ENCODE measurements at places on chromosomes 16 and 17.

DNA sequence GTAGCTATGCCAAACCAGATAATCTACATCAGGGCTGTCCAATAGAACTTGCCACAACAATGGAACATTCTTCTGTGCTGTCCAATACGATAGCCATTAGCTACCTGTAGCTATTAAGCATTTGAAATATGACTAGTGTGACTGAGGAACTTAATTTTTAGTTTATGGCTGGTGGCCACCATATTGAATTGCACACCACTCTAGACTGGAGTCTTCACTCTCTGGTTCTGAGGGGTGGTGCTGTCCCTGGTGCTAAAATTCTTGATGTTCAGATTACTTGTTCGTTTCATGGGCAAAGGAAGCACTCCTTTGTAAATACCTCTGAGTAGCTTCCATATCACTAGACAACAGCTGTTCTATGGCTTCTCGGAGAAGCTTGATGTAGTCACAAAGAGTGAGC lies 296.6 kb downstream of the NPIPA8 start:
- no peak for DNase-seq

- DNase-seq: no peak
These were observed 4.7 kb upstream of the TGFB1I1 start for GRCh38 chr16:31467151-31467773.

DNA sequence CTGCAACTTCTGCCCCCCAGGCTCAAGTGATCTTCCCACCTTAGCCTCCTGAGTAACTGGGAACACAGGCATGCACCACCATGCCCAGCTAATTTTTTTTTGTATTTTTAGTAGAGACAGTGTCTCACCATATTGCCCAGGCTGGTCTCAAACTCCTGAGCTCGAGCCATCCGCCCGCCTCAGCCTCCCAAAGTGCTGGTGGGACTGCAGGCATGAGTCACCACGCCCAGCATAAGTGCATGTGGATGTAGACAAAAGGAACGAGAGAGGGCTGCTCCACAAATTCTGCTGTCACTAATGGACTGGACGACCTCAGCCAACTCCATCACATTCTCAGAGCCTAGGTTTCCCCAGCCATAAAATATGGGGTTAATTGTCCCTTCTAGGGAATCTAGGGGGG lies 7.7 kb upstream of the SP2 start:
- DNase-seq: no peak

- no peak for DNase-seq
These were observed 42.3 kb downstream of the BPTF start for GRCh38 chr17:67867591-67867990.

DNA sequence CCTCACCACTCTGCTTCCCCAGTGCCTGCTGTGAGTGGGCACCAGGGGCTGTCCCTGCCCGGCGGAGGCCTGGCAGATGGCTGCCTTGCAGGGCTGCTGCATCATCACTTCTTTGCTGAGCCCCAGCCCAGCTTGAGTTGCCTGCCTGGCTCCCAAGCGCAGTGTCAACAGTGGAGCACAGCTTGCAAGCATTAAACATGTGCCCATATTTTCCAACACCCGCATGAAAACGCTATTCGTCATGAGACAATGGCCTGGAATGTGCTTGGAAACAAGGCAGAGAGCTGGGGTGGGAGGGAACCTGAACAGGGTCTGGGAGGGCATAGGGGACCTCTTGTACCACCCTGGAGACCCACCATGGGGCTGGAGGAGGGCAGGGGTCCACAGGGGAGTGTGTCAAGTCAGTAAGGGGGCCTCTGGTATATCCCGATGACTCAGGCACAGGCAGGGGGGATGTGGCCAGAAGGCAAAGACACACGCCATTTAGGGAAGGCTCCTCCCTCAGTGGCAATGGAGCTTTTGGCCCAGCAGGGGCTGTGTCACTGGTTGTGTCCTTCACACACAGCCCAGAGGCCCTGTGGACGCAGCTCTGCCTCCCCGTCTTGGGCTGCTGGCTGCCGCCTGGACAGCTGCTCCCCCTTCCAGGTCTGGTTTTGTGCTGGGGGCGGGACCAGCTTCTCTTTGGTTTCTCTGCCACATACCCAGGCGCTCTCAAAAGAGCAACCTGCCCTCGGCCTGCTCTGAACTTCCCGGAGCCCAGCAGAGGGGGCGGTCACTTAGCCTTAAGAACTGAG lies 17.4 kb upstream of the MTSS2 start:
- DNase-seq: no peak

DNA sequence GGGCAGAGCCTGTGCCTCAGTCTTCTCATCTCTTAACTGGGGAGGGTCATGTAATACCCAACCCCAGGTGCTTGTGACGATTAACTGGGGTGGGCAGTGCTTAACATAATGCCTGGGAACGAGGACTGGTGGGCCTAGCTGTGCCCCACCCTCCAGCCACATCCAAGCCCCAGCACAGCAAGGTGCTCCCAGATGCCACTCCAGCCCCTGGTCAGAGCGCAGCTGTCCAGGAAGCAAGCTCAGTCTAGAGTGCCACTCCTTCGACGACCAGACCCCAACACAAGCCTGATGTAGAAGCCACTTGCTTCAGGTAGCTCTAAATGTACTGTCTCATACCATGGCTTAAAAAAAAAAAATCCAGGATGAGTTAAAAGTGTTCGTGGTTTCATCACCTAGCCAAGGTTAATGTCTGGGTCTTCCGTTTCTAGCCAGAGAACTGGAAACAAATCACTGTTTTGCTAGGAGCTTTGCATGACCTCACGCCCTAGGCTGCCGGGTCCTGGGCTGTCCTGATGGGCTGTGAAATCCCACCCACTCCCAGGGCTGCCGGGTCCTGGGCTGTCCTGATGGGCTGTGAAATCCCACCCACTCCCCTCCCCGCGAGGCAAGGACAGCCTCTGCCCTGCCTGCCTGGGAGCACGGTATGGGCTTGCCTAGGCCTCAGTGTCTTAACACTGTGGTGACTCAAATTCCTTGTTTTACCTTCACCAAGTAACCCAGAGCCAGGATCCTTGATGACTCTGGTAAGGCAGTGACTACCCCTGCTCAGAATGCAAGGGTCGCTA lies 7.7 kb downstream of the MIEF2 start:
- no peak for DNase-seq

DNA sequence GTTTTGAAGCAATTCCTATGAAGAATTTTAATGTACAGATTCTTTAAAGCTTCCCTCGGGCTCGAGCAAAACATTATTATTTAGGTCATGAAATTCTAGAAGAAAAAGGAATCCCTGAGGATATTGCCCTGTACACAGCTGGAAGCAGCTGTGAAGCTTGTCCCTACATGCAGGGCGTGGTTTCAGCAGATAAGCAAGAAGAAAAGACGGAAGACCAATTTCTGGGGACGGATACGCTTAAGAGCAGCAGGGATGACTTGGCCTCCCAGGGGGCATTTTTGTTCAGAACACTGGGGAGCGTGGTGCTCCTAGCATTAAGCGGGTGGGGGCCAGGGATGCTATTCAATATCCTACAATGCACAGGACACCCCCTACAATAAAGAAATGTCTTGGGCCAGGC lies 34.3 kb downstream of the LITAF start:
- DNase-seq: no peak

GRCh38 chr16:46859719-46860152 lies 24.4 kb upstream of the GPT2 start:
- DNase-seq: peak; percentile 52

GRCh38 chr16:76964464-76965154 lies 226.4 kb upstream of the MON1B start:
- DNase-seq: no peak

GRCh38 chr17:66126231-66126630 lies 65.7 kb downstream of the CEP112 start:
- no peak for DNase-seq

GRCh38 chr17:83083368-83084201 lies 4.2 kb downstream of the METRNL start:
- DNase-seq: peak; percentile 57

DNA sequence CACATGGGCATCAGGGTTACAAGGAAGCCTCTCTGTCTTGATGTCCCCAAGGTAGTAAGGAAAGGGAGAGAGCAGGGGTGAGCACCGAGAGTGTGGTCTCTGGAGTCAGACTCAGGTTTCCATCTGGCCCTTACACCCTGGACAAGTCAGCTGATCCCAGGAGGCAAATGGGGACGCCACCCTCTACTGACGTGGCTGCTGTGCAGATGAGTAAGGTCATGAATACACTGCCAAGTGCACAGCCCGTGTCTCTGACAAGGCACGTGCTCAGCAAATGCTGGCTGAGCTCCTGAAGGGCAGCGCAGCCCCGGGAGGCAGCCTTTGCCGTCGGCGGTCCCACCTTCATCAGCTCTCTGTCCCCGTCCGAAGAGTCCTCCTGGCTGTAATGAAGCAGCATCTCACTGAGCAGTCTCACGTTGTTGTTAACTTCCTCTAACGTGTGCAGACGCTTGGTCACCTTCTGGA lies 19.4 kb downstream of the GGA3 start:
- no peak for DNase-seq

DNA sequence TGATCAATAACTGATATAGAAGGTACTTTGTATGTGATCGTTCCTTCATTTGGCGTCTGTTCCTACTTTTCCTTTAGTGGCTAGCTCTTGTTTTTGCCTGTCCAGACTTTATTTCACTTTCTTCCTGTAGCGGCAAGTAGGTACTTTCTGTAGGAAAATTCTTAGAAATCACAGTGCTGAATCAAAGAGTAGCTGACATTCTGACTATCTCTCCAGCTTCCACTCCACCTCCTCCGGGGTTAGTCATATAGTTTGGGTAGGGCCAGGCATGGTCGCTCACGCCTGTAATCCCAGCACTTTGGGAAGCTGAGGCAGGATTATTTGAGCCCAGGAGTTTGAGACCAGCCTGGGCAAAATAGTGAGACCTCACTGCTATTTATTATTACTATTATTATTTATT lies 29.9 kb upstream of the PAFAH1B1 start:
- DNase-seq: no peak

DNA sequence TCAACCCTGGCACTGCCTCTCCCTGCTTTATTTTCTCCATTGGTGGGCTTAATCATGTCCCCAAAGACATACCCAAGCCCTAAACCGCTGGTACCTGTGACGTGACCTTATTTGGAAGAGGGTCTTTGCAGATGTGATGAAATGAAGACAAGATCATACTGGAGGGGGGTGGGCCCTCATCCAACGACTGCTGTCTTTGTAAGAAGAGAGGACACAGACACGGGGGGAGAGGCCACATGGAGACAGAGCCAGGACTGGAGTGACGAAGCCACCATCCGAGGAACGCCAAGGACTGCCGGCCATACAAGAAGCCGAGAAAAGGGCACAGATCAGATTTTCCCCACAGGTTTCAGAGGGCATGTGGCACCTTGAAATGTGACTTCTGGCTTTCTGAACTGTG lies 62.5 kb downstream of the C16orf95 start:
- DNase-seq: no peak

GRCh38 chr17:35243561-35244340 lies 879 bp downstream of the SLFN5 start:
- DNase-seq: peak; percentile 38

DNA sequence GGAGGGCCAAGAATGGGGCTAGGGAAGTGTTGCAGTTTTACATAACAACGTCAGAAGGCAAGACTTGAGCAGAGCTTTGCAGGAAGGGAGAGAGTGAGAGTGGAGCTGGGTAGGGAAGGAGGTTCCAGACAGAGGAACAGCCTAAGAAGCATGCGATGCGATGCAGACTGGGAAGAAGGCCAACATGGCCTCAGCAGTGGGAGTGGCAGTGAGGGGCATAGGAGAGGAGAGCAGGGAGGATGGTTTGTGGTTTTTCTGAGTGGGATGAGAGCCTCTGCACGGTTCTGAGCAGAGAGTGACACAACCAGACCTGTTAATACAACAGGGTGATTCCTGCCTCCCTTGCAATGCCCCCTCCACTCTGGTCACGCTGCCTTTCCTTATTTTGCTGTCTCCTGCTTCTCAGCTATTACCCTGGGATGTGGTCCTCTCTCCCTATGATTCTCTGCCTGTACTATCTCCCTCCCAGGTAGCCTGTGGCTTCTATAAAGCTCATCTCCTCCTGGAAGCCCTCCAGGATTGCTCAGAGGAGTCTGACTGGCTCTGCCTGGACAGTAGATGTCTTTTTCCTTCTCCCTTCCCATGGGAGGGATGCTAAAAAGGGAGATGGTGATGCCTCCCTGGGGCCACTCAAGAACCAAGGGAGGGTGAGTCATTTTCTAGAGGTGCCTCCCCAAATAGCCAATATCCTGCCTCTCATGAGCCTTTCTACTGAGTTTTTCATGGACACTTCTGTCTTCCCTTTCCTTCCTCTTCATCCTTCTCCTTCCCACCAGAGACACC lies 38.7 kb upstream of the NGFR start:
- no peak for DNase-seq

DNA sequence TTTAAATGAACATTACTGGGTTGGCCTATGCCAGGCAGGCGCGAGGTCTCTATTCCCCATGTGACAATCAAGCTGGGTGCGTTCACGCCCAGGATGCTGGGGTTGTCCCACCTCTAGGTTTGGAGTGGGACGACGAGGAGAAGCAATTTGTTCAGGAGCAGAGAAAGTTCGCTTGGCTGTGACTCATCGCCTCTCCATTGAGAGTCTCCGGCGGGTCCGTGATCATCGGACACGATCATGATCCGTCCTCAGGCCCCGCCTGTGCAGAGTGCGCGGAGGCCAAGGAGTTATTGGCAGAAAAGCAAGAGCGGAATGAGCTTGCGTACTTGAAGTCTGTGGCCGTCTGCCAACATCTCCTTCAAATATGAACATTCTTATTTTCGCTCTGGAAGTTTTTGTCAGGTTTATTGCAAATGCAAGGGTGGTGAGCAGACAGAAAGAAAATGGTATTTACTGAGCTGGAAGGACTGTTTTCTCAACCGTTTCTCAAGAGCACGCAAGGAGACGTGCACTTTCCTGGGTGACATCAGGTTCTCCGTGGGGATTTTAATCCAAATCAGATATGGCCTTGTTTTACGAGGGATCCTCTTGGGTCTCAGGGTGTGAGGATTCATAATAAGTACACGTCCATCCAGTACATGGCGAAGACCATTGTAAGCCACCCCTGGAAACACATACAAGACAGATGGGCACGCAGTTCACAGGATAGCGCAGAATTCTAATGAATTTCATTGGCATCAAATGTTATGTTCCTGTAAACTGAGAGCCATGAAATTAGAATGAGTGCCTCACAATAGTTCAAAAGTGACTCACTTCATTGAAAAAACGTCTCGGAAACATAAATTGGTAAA lies 70.1 kb upstream of the CREBBP start:
- no peak for DNase-seq

GRCh38 chr16:52184336-52184735 lies 362.6 kb downstream of the TOX3 start:
- DNase-seq: no peak

GRCh38 chr17:7557147-7557764 lies 1.3 kb upstream of the TNFSF13 start:
- no peak for DNase-seq

DNA sequence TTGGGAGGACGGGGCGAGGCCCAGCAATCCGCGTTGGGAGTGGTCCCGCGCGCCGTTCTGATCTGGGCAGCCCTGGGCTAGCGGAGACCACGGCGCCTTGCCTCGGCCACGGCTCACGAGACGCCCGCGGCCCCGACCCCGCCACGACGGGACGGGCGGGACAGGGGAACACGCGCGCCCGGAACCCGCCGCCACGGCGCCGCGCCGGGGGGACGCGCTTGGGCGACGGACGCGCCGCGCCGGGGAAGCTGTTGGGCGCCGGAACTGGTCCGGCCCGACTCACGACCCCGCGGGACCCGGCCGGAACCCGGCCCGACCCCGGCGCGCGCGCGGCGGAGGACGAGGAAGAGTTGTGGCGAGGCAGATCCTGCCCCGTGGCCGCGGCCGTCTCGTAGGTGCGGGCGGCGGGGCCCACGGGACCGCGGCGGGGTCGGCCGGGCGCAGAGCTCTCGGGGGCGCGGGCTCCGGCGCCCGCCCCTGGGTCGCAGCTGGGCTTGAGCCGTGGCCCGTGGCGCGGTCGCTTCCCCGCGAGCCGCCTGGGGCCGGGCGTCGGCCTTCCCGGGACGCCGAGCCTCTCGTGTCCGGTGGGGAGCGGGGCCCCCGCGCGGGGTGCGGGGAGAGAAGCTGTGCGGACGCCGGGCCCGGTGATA lies at the start of gene ACSF3:
TSS of gene ACSF3 (plus strand) at position 251 of the 650 bp plus-strand sequence. CDS start 6,830 bp downstream, outside the sequence.
- DNase-seq: peak; percentile 76
